Brain pericyte (primary cell): ENCODE measurements at places on chromosomes 1 and 21.

DNA sequence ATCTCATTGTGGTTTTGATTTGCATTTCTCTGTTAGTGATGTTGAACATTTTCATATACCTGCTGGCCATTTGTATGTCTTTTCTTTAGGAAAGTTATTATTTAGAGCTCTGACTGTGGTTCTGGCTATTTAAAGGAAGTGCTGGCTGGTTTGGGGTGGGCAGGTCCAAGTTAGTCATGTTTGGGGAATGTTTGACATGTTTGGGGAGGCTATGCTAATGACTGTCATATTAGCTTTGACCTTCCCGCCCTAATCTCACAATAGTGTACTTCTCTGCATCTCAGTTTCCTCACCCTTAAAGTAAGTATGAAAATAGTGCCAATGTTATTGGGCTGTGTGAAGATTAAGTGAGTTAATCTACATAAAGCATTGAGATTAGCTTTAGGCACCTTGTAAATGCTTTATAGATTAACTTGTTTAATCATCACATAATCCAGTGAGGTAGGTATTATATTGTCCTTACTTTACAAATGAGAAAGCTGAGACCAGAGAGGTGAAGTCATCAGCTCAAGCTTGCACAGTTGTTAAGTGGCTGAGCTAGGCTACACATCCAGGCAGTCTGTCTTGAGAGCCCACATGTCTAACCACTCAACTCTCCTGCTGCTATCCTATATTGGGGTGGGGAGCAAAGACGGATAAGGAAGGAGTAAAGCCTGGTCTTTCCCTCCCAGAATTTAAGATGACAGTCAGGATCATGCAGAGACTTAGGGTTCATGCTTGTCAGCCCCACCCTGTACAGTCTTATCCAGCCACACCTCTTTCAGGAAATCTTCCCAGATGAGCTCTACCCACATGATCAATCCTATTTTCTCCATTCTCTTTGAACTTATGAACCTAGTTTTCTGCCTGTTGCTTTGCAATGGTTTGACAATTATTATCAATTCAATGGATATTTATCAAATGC is 22.8 kb upstream of the CRNN start:
- no peak for DNase-seq

- no peak for DNase-seq
Observed at GRCh38 chr1:11943619-11944018, 9.1 kb downstream of the PLOD1 start.

GRCh38 chr1:209542585-209542984 is 40.9 kb upstream of the CAMK1G start:
- DNase-seq, result no peak

- DNase-seq, result no peak
Observed at GRCh38 chr21:28142697-28143096, 850.0 kb downstream of the LTN1 start.

- no peak for DNase-seq
Observed at GRCh38 chr1:174265282-174265681, 106.0 kb downstream of the RABGAP1L start.

GRCh38 chr1:209190591-209191261 is 392.8 kb upstream of the CAMK1G start:
- DNase-seq, result no peak

- DNase-seq, result no peak
Observed at GRCh38 chr1:192303029-192303428, 13.8 kb upstream of the RGS21 start.

GRCh38 chr1:169305948-169306347 is 61.6 kb downstream of the NME7 start:
- DNase-seq, result no peak

DNA sequence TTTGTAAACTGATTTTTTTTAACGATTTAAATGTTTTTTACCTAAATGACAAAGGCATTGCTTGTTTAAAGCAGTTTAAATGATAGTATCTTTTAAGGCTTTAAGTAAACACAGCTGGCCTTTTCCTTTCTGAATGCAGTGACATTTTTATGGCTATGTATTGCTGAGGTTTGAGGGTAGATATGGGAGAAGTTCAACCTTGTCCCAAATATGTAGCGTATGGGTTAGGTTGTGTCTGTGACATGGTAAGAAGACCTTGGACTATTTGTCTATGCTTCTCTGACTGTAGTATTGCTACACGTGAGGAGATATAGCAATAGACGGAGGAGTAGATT is 32.5 kb downstream of the PKNOX1 start:
- DNase-seq, result no peak

DNA sequence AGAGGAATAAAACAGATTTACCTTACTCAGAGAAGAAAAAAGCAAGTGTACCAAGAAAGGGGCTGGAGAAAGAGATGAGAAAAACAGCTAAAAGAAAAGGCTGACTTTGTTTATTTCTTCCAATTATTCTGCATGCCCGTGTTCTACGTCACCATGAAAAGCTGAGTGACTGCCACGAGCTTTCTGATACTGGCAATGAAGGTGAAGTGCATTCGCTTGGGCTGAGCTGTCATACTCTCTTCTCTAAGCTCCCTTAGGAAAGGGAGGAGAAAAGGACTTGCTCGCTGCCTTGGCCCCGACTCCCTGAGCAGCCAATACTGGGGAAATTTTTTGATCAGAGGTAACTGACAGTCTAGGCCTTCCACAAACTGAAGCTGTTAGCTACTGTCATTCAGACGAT is 105.4 kb downstream of the SMYD2 start:
- DNase-seq, result no peak

GRCh38 chr1:160161965-160162705 is 10.7 kb downstream of the ATP1A4 start:
- no peak for DNase-seq

DNA sequence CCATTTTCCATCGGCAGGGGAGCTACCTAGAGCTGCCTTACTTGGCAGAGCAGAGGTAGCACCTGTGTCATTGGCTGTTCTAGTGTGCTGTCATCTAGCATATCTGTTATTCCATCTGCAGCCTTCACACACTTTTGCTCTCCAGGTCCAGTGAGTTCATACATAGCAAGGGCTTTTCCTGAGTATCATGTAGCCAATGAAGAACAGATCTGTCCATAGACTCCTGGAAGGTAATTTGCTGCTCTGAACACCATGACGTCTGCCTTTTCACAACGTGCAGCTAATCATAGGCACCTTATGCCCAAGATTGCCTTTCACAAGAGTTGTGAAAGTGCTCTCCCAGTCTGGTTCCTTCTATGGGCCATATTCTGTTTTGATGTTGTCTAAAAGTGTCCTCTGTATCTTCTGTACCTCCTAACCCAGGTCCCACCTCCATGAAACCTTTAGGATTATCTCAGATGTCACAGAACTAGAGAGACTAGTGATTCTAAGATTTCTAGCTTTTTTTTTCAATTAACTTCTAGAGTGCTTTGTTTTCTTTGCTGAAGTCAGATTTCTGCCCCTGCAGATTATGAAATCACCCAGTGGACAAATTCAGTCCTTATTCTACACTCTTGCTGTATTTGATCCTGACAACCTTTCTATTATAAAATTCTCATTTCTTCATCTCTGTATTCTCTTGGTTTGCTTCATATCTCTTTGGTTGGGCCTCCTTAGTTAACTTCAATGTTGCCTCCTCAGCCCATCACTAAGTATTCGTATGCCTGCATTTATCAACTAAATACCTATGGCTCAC is 134.8 kb downstream of the PBX1 start:
- DNase-seq, result no peak

DNA sequence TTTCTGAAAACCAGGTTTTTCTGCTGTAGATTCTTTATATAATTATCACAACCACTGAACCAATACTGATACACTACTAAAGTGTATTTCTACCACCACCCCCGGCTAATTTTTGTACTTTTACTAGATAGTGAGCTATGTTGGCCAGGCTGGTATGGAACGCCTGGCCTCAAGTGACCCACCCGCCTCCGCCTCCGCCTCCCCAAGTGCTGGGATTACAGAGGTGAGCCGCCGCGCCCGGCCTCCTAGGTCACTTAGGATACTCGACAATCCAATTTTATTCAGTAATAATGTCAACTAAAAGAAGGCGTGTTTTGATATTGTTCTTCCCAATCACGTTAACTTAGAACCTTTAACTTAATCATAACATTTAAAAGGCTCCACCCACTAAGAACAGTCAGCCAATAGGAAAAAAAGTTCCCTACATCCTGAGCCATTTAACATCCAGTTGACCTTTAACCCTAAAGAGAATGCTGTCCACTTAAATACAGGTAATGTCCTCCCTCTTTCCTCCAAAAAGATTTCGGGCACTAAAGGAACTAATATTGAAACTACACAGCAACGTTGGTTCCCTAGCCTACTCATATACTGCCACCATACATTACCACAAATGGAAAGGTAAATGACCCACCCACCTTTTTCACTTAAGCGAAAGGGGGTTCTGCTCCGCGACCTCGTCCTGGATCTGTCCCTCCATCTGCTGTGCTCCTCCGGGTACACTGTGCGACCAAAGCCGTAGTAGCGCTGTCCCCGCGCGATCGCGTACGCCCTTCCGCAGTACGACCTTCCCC is 1.2 kb downstream of the RSRP1 start:
- no peak for DNase-seq

DNA sequence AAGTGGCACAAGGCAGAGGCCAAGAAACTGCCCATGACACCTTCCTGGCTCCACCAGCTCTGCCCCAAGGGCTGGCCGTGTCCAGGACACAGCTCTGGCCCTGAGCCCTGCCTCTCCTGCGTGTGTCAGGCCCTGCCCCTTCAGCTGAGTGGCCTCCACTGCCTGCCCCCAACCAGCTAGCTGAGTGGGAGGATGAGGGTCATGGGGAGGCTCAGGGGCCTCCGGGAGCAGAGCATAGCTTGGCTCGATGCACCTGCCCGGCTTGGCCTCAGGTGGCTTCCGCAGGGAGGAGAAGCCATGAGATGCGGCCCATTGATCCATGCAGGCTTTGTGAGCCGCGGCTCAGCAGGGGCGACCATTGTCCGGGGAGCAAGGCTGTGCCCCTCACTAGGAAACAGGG is 108.7 kb upstream of the TTC34 start:
- no peak for DNase-seq

GRCh38 chr1:41683681-41684500 is 199.4 kb upstream of the EDN2 start:
- DNase-seq, result no peak

GRCh38 chr1:17588048-17588871 is 48.8 kb downstream of the ARHGEF10L start:
- no peak for DNase-seq

DNA sequence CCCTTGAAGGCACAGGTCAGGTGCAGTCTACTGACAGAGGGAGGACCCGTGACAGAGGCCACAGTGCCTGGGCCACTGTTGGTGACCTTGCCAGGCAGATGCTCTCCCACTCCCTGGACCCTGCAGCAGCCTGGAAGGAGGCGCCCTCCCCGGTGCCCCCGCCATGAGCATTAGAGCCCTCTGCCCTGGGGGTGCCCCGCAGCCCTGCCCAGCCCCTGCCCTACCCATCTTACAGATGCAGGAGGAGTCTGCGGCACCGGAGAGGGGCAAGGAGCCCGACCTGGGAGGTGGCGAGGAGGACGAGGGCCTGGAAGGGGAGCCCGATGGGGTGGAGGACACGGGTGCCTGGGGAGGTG is 9.7 kb upstream of the SMIM1 start:
- no peak for DNase-seq

DNA sequence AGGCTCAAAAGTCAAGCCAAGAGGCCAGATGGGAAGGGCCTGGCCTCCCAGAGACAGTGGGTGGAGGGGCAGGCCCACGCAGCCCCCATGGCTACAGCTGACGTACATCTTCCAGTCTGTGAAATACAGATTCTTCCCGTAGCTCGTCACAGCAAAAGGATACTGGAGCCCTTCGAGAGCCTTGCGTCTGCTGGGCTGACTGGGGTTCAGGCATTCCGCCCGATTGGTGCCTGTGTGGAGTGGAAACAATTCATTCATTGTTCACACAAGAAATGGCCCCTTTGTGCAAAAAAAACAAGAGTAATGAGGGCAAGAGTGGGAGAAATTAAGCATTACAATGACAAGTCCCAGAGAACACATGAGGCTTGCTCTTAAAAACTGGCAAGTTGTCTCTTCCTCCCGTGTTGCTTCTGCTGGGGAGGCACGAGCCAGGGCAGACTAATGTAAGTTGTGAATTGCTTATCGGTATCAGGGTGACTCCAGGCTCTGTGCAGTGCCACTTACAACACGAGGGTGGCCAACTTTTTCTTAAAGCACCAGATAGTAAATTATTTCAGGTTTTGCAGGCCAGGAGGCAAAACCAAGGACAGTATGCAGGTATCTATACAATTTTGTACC is 85.1 kb downstream of the NID1 start:
- DNase-seq, result no peak

DNA sequence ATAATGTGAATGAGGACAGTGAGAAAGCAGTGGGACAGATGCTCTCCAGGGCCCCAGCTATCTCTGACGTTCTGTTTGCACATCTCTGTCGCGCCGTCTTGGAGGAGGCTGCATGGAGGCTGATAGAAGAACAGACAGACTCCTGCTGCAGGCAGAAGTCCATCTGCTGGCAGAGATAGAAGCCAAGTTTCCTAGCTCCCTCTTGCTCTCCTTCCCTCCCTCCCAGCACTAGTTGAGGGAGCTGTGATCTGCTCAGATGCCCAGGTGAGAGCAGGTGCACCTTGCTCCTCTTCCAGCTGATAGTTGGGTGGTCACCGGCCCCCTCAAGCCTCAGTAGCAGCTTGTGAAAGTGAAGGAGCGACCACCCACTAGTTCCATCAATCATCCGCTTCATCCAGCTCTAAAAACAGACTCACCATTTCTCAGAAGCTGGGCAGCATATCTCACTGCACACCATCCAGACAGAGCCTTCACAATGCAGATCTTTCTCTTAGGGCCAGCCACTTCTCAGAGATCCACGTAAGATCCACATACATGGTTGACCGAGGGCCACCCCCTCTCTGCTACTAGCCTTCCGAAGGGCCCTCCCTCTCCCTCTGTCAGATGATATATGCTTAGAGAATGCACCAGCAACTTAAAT is 12.9 kb downstream of the LRRN2 start:
- DNase-seq, result no peak

DNA sequence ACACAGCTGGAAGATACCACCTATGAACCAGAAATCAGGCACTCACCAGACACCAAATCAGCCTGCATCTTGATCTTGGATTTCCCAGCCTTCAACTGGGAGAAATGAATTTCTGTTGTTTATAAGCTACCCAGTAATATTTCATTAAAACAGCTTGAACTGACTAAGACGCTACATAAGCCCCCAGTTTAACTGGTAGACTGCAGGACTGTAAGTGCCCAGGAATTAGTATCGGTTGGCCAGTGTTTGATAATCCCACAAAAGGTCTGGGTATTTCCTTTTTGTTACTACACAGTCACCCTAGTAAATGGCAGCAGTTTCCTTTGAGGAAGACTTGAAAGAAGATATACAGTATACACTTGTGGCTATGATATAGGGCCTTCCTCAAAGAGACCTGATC is 7.3 kb upstream of the SLC35D1 start:
- no peak for DNase-seq

DNA sequence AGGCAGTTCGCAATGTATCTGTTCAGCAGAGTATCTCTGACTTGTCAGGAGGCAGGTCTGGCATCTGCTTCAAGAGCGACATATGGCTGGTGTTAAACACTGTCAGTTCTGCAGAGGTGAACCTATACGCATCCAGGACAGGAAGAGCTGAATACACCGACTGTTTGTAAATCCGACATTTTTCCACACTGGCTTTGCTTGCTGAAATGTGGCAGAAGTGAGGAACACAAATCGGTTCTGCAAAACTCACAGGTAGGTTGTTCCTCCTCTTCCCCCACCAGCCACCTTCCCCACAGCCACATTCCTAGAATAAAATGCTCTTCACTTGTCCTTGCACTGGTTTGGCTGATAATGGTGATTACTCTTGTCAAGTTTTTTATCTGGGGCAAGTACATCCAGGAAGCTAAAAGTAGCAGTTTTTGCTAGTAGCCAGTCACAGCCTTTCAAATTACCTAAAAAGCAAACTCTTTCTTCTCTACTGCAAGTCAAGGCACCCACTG is 289.2 kb downstream of the GRIK1 start:
- no peak for DNase-seq
